Right renal cortex interstitium (tissue), 3 donors: ENCODE measurements at places on chromosomes 13 and 19. TPM values are rescaled to one million over a fixed set of nuclear protein-coding genes. Genes with fewer than 3 reads are reported as not detected.

DNA sequence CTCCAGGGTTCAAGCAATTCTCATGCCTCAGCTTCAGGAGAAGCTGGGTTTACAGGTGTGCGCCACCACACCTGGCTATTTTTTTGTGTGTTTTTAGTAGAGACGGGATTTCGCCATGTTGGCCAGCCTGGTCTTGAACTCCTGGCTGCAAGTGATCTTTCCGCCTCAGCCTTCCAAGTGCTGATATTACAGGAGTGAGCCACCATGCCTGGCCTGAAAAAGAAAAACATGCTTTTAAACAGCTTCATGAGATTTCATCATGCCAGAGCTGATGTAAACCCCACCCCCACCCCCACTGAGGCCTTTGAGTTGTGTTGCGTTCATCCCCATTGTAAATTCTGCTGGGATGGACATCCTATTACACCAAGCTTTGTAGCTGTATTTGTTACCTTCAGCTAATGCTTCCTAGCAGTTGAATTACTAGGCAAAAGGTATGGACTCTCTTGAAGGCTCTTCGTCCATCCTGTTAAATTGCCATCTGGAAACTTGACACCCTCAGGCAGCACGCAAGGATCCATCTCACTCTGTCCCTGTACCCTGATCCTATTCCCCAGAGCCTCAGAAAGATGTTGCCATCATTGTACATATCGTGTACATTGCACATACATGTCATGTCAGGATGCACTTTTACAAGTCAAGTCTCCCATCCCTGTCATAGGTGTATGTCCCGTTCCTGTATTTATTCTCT, 47.3 kb downstream of the NFIX start:
- DNase-seq, result no peak

- no peak for DNase-seq
Observed at GRCh38 chr19:37718304-37718703, 1.3 kb downstream of the ZNF607 start.

DNA sequence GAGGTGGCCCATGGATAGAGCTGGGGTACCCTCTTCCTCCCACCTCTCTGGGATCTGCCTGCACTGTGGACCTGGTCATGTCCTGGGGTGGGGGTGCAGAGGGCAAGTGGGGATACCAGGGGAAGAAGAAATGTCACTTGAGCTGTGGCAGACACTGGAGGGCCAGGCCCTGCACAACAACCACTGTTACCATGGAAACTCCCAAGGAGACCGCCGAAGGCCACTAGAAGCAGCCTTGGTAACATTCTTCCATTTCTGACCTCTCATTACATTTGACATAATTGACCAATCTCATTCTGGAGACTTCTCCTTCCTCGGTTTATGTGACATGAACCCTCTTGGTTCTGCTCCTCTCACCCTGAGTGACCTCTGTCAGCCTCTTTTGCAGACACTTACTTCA, 179.9 kb upstream of the SERP2 start:
- no peak for DNase-seq

Gene ADGRE2
- polyA plus RNA-seq, result 0.40 TPM

- no peak for DNase-seq
Observed at GRCh38 chr19:29655648-29656335, 9.5 kb upstream of the PLEKHF1 start.

DNA sequence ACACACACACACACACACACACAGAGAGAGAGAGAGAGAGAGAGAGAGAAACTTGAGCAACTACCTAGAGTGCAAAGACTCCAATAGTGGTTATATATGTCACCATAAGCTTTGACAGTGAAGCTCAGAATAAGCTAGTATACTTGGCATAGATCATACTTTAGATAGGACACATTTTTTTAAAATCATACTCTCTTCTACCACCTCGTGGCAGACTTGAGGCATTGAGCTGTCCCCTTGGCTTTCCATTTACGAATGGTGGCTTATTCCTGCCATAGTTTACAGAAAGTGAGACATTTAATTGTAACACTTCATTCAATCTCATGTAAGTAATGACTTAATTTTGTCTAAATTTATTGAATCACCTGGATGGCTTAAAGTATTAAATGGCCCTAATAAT, 108.2 kb downstream of the EDNRB start:
- DNase-seq, result no peak

DNA sequence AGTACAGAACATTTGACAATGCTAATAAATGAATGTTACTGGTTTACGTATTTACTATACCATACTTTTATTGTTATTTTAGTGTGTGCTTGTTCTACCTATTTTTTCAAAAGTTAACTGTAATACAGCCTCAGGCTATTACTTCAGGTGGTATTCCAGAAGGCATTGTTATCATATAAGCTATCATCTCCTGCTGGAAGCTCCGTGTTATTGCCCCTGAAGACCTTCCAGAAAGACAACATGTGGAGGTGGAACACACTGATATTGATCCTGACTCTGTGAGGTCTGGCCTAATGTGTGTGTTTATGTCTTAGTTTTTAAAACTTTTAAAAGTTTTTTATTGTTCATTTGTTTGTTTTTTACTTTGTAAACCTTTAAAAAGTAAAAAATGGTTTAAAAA, 509.8 kb upstream of the SPRY2 start:
- no peak for DNase-seq

Gene C19orf67
- 0.08 TPM for polyA plus RNA-seq

Gene ZNF865
- polyA plus RNA-seq, result 7.0 TPM

Gene MYH14
- polyA plus RNA-seq, result 23.9 TPM

GRCh38 chr19:4800591-4801081, 9.1 kb downstream of the FEM1A start:
- no peak for DNase-seq

- DNase-seq, result no peak
Observed at GRCh38 chr19:30780032-30780431, 407.8 kb downstream of the ZNF536 start.

DNA sequence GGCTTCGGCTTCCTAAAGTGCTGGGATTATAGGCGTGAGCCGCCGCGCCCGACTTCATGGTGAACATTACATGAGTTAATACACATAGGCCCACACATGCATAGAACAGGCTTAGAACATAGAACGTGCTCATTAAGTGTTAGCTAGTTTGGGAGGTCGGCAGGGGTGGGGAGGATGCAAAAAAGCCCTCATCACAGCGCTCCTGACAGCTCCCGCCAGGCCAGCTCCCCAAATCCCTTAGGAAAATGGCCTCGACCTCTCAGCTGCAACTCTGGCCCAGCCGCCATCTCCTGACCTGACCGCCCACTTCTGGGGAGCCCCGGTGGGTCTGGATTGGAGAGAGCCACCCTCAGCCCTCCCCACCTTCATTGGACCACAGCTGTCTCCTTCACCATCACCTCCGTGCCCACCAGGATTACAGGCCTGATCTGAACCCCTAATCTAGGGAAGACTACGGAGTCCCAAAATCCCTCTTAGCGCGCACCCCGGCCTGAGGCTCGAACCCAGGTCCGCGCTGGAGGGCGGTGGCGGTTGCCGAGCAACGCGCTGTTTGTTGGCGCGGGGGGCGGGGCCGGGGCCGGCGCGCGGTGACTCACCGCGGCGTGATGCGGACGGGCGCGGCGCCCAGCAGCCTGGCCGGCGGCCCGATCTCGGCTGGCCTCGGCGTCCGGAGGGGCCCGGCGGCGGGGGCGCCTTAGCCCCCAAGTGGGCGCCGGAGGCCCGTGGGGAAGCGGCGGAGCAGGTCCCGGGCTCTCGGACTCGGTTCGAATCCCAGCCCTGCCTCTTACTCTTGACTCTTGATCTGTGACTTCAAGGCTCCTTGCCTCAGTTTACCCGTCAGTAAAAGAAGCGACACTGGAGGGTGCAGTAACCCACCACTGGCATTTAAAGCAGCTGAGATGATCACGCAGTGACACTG, 26.7 kb upstream of the NANOS3 start:
- DNase-seq, result no peak

DNA sequence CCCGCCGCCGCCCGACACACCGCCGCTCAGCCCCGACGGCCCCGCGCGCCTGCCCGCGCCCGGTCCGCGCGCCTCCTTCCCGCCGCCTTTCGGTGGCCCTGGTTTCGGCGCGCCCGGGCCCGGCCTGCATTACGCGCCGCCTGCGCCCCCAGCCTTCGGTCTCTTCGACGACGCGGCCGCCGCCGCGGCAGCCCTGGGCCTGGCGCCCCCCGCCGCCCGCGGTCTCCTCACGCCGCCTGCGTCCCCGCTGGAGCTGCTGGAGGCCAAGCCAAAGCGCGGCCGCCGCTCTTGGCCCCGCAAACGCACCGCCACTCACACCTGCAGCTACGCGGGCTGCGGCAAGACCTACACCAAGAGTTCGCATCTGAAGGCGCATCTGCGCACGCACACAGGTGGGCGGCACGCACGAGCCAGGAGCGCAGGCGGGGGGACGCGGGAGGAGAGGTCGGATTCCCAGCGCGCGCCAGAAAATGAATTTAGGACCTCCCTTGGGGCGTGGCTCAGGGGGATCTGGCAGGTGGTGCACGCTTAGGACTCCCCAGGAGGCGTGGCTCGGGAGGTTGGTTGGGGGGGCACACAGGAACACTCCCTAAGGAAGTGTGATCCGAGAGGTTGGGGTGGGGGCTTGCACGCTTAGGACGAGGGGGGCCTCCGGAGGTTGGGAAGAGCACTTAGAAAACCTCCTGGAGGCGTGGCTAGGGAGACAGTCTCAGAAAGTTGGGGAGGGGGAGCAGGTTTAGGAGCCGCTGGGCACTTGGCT, 1.2 kb downstream of the KLF2 start:
- no peak for DNase-seq

DNA sequence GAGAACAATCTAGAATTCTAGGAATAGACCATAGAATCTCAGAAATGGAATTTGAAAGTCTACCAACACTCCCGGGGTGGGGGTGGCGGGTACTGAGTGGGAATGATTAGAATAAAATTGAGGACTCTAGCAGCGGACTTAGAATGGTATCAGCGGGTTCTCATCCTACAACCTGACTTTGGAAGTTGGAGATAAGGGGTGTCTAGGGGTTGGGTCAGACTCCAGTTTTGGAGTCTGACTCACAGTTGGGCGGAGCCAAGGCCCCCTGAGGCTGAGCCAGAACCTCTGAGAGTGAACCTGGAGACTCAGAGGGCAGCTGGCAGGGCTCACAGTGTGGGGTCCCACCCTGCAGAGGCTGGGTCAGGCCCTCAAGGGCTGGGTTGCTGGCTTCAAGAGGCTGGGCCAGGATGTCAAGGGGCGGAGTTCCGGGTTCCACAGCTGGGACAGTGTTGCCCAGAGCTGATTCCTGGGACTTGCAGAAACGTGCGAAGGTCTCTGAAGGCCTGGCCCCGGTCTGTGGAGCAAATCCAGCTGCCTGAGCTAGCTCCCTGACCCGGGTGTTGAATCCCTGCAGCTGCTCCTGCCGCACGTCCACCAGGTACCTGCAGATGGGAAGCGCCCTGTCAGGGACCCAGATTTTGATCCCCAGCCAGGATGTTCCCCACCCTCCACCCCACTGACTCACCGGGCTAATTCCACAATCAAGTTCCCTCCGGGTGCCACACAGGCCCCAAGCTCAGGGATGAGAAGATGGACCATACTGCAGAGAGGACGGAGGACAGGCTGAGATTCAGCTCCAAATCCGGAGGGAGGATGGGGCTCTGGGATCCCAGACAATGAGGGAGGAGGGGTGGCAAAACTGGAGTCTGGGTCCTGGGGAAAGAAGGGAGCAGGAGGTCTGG, 1.6 kb upstream of the TNNI3 start:
- DNase-seq, result no peak

- no peak for DNase-seq
Observed at GRCh38 chr19:38959618-38960017, 15.9 kb downstream of the FBXO17 start.

DNA sequence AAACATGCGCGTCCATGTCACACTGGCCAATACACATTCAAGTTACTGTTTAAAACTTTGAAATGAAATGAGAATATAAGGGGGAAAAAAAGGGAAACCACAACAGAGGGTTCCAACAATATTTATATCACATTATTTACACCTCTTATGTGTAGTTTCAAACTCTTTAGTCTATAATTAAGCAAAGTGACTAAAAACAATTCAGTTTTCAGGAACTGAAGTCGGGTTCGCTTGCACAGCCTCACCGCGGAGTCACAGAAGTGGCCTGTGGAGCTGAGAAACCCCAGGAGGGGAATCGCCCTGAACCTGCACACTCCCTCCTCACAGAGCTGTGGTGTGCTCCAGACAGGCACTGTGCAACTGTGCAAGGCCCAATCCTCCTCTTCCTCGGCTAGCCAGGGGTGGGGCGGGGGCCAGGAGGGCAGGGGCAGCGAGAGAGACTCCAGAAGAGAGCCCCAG, 75.9 kb downstream of the STK24 start:
- no peak for DNase-seq

Gene FCGBP
- polyA plus RNA-seq, result 9.4 TPM

DNA sequence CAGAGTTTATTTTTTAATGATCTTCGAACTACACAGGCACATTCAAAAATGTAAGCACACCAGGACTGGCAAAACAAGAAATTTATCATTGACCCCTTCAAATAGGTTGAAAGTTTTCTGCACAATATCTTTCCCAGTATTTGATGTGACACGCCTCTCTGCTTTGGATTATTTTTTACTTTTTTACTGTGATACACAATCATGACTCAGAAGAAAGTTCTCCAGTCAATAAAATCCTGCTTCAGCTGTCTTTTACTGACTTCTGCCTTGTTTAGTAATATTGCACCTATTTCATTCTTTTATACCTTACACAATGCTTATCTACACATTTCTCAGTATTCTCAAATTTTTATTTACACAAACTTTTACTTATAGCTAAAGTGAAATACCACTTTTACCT, 1750.4 kb downstream of the PCDH9 start:
- DNase-seq, result no peak

Gene RNF126
- polyA plus RNA-seq, result 21.4 TPM

- DNase-seq, result peak; percentile 68
Observed at GRCh38 chr13:52846567-52847321, 1.7 kb downstream of the PCDH8 start.

Gene PNMA8A
- 72.2 TPM for polyA plus RNA-seq

Gene SLC25A41
- polyA plus RNA-seq, result 0.26 TPM

Gene HNRNPL
- polyA plus RNA-seq, result 473 TPM
